ENCODE measurements at places on chromosomes 2 and 18.

- no peak for DNase-seq
Observed at GRCh38 chr2:95071856-95072255, 46.3 kb downstream of the MAL start.

- no peak for DNase-seq
Observed at GRCh38 chr18:44180683-44181082, 500.0 kb upstream of the SETBP1 start.

DNA sequence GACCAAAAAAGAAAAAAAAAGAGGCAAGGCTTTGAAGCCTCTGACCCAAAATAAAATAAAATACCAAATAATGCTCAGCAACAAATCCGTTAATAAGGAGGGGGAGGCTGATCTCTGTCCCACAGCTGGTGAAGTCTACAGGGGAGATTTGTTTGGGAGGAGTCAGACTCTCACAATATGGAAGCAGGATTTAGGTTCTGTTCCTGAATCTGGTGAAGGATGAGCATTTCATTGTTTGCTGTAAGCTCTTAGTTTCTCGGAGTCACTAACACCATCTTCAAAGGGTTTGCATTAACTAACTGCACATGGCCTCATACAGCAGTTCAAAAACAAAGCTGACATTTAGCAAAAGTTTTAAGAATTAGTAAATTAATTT lies 339.4 kb upstream of the TNP1 start:
- DNase-seq, result no peak

GRCh38 chr18:23479829-23480505 lies 23.3 kb upstream of the RMC1 start:
- DNase-seq, result no peak

- no peak for DNase-seq
Observed at GRCh38 chr2:140091926-140092325, 1311.7 kb upstream of the NXPH2 start.

DNA sequence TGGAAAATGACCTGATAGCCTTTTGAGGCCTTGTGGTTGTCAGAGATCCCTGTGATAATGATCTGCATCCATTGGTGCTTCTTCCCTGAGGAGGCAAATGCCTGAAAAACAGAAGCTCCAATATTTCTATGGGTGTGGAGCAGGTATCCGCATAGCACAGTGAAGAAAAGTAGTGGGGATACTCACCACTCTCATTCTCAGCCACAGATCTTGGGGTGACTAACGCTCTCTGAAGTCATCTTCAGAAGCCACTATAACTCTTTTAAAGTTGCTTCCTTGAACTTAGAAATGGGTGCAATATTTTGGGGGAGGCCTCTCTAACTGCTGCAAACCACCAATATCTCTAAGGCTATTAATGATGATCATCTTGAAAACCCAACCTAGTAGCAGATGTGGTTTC lies 46.2 kb downstream of the ARHGAP15 start:
- DNase-seq, result peak; percentile 16

- peak; percentile 35 for DNase-seq
Observed at GRCh38 chr2:177193240-177193639, 19.4 kb upstream of the HNRNPA3 start.

DNA sequence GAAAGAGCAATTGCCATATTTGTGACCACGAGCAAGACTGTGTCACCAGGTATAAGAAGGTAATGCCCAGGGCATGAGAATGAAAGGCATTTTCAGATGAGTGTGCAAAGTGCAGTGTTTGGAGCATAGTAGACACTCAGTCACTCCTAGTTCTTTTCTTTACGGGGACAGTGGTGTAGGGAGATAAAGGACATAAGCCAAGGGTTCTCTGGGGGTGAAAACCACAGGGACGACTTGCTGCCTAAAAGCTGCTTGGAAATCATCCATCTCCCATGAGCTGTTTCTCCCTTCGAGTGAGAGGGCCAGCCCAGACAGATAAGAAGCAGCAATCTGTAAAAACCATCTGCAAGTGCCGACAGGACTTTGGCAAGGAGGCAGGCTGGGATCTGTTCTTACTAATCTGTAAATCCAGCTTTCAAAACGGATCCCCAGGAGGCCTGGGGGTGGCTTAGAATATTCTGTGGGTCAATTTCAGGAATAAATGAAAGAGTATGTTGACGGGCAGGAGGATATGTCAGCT lies 221.6 kb downstream of the LPIN1 start:
- DNase-seq, result no peak

GRCh38 chr2:161306919-161307318 lies 1.3 kb upstream of the PSMD14 start:
- DNase-seq, result no peak

DNA sequence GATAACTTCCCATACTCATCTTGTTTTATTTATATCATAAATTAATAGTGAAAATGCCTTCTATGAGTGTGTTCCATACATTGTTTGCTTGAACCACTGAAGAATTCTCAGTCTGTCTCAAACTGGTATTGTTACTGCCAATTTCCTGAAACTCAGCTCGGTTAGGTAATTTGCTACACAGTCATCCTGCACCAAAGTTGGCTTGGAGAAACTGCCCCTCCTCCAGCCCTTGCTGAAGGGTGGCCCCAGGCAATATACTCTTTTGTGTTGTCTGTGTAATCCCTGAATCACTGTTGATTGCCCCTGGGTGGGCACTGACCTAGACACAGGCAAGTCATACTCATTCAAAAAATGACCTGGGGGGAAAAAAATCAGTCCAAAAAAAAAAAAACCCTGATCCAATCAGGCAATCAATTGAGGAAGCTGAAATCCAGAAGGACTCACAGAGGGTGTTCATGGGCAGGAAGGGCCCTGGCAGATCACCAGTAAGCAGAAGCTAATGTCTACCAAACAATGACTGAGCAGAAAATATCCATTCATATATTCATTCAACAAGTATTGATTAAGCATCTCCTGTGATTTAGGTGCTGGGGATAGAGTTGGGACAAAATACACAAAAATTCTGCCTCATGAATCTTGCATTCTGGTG lies 3.8 kb upstream of the SESTD1 start:
- DNase-seq, result peak; percentile 78

DNA sequence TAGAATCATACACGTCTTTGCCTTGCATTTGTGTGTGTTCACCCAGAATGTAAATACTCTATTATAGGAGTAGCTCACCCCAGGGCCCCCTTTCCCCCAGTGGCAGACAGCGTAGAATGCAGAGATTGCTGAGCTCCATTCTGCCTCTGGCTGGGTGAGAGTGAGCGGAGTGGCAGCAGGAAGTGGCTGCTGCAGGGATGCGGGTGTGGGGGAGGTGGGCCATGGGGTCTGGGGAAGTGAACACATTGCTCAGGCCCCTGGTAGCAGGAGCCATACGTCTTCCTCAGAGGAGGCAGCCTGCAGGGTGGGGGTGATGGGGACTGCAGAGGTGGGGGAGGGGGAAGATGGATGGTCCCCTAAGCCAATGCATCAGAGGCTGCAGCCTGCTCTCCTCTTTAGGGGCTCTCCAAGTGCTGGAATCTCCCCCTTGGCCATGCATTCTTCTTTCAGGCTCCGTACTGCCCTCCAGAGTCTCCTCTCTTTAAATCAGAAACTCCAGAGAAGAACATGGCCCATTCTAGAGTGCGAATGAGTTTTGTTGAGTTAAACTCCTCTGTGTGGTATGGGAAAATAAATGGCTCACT lies 72.2 kb downstream of the CELF4 start:
- DNase-seq, result no peak

DNA sequence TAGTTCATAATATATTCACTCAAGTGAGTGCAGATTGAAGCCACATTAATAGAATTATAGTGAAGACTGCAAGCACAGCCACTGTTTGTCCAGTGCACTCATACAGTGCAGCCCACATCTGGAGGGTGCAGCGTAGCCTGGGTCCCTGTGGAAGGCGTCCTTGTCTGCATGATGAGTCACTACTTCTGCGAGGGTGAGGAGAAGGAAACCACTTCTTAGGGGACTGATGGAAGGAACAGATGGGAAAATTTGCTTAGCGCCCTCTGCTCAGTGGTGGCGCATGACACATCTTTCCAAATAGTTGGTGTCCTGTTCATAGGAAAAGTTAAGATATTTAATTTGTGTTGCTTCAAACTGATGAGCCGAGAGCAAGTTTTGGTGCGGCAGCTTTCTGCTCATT lies 330.4 kb upstream of the SMIM21 start:
- DNase-seq, result no peak

- peak; percentile 36 for DNase-seq
Observed at GRCh38 chr2:66433945-66434678, 813 bp upstream of the MEIS1 start.

DNA sequence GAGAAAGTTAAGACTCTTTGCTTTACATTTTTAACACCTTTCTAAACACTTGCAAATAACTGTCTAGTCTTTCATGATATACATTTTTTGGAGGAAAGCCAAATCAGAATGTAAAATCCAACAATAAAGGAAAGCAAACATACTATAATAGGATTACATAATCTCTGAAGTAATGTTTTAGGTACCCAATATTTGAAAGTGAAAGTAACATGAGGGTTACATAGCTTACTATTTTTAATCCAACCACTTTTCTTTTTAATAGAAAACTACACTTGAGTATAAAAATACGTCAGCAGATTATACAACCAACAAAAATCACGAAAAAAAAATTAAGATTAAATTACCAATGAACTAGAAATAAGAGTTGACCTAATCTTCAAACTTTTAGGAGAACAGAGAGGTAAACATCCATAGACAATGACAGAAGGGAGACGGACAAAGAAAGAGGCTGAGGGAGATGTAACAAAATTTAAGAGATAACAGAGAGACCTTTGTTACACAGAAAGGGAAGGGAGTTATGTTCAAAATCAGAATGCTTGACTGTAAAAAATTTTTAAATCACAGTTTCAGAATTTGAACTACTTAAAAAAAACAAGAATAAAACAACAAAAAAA lies 150.0 kb downstream of the IKZF2 start:
- DNase-seq, result no peak

GRCh38 chr18:42458226-42458625 lies 503.2 kb downstream of the PIK3C3 start:
- no peak for DNase-seq

- no peak for DNase-seq
Observed at GRCh38 chr2:150138587-150138986, 348.9 kb downstream of the RND3 start.

Data from activated CD4-positive, alpha-beta T cell treated with anti-CD3 and anti-CD28 coated beads, Interleukin-2, Interleukin-6, amounts not matched to agents 100 ng/mL and 50 ng/mL, durations not matched to agents 16 hours and 8 hours (primary cell).